ENCODE measurements at places on chromosomes 13 and 19.

GRCh38 chr13:25455146-25455545 is 83.4 kb downstream of the ATP8A2 start:
- DNase-seq: no peak

DNA sequence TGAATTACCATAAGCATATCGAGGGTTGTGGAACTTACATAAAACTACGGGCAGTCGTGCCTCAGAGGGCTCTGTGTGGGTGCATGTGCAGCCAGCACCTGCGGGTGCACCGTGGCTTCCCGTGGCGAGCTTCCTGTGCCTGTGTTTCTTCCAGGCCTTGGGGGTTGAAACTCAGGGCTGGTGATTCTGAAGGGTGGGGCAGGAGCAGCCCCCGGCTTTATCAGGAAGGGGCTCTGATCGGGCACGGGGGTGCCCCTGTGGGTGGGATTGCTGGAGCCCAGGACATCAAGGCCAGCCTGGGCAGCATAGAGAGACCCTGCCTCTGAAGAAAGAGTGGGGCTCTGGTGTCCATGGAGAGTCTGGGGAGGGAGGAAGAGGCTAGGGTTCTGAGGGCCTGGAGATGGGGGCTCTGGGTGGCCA is 11.1 kb downstream of the ATP4B start:
- DNase-seq: no peak

GRCh38 chr13:113307491-113307890 is 10.5 kb downstream of the LAMP1 start:
- DNase-seq: no peak

GRCh38 chr13:101624210-101624922 is 171.9 kb downstream of the ITGBL1 start:
- DNase-seq: peak; percentile 37

- DNase-seq: no peak
Observed at GRCh38 chr13:81409284-81409683, 1068.4 kb upstream of the SPRY2 start.

- DNase-seq: no peak
Observed at GRCh38 chr19:32339423-32339822, 6.0 kb upstream of the ZNF507 start.

- DNase-seq: no peak
Observed at GRCh38 chr19:32181216-32181920, 164.0 kb upstream of the ZNF507 start.

DNA sequence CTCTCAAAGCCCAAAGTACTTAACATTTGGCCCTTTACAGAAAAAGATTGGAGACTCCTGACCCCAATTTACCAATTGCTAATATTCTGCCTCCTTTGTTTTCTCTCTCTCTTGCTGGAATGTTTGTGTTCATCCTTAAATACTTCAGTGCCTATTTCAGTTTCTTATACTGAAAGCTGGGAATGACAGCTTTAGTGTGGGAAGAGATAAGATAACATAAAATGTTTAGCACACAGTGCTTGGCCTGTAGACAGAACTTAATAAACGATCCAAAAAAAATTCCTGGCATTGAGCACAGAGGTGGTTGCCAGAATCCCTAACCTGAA is 3.0 kb upstream of the PLEKHF1 start:
- DNase-seq: no peak

DNA sequence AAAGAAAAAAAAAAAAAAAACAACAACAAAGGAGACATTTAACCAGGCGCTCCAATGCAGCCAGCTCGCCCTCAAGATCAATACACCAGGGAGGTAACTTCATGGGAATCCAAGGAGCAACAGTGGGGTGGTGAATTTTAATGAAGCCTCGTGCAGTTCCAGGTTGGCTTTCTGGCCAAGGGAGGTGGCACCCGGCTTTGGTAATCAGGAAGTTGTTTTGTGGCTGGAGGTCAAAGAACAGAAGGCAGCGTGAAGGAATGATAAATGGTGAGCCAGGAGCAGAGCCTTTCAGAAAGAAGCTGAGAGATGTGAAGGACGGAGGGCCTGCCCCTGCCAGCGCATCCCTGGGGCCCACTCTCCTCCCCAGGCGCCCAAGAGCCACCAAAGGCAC is 188.2 kb upstream of the TSC22D1 start:
- no peak for DNase-seq

DNA sequence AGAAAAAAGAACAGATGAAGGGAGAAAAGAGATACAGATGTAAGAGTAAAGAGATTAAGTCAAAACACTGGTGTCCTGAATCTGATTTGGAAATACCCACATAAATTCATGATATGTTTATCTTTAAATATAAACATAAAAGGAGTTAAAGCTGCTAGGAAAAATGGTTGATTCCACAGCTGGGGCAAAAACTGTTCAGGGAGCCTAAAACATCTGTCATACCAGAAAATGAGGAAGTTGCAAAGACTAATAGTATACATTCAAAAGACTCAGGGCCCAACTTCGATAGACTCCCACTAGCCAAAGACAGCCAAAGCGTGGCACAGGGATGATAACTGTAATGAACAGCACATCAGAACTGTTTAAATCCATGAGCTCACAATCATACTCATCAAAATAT is 62.0 kb downstream of the ABCC4 start:
- no peak for DNase-seq

- no peak for DNase-seq
Observed at GRCh38 chr13:103213152-103213551, 146.9 kb upstream of the SLC10A2 start.

- no peak for DNase-seq
Observed at GRCh38 chr13:90806016-90806615, 541.4 kb upstream of the MIR17HG start.
